Activated effector memory CD4-positive, alpha-beta T cell treated with Interleukin-2 at 50 U/mL for 16 hours (primary cell): ENCODE measurements at places on chromosomes 2 and 18.

DNA sequence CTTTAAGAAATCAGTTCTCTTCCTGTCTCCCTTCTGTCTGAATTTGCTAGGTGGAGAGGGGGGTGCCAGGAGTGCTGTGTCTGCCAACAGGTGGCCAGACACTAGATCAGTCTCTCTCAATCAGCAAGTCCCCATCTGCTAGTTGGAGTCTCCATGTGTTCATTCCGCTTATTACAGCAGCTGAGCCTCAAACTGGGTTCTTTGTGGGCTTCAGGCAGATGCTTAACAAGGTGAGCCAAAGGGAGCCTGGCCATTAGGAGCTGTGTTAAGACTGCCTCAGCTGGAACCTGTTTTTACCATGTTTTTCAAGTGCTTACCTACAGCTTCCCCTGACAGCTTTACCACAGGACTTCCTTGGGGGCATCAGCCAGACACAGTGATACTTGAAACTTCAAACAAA is 401.9 kb downstream of the LRP1B start:
- DNase-seq: no peak

DNA sequence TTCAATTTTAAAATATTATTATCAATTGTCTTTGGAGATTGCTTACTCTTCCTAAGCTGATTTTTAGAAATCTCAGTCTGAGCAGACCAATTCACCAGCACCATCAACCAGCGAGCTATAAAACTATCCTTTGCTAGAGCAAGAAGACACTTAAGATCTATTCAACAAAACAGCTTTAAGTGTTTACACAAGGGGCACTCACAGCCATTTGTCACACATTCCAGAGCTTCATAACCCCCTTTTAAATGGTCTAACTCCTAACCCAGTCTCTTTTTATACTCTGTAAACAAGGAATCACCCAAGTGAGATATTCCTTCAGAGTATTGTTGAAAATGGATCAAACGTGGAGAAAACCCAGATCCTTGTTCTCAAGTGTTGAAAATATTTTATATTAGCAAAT is 1294.1 kb upstream of the CHAC2 start:
- DNase-seq: no peak

DNA sequence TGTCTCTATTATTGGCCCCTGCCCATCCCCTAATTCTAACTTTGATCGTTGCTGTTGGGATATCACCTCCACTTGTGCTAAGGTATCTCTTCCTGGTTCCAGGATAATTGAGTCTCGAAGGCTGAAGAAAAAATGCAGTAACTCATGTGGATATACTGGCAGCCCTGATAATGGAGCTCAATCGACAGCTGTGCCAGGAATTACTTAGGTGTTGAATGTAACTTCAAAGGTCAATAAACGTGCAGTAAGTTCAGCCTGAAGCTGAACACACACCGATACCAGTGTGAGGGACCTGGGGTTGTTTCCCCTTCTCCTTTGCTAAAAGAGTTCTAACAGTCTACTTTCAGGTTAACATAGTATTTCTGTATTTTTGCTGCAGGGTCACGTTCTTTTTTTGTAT is 11.9 kb upstream of the REG3G start:
- no peak for DNase-seq

GRCh38 chr18:79385708-79386341 is 9.9 kb upstream of the NFATC1 start:
- DNase-seq: no peak

DNA sequence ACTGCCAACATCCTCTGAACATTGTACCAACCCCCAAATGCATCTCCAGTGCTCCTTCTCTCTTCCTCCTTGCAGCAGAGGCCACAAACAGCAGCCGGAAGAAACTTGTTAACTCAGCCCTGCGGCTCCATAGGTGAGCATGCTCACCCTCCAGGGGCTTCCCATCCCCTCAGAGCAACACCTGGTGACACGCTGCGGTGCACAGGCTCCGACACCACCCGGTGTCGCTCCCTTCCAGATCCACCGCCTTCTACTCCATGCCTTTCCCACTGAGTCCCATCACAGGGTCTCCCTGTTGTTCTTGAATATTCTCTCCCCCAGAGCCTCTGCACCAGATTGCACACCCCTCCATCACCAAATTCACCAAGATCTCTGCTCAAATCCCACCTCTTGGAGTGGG is 171.5 kb upstream of the FHL2 start:
- DNase-seq: no peak

GRCh38 chr2:71503837-71504236 is 50.5 kb downstream of the DYSF start:
- no peak for DNase-seq

DNA sequence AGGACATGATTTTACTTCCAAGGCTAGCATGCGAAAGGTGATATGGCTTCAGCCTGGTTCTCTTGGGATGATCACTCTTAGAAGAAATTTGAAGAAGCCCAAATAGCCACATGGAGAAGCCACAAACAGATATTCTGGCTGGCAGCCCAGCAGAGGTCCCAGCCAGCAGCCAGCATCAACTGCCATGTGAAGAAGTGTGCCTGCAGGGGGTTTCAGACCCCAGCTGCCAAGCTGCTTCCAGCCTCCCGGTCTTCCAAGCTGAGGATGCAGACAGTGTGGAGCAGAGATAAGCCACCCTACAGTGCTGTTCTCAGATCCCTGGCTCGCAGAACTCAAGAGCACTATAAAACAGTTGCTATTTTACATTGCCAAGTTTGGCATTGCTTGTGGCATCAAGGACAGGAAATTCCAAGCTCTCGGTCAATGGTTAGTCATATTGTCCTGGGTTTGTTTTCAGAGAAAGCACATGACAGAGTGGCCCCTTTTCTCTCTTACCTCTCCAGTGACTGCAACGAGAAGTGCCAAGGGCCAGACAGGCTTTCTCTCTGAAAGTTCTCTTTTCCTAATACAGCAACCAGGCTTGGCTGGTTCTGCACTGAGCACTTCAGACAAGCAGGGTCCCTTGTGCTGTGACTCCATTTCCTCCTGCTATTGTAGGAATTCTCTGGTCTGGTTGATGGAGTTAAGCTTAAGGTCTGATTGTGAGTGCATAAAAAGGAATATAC is 223.7 kb downstream of the ANKRD30B start:
- no peak for DNase-seq

GRCh38 chr18:25830787-25831186 is 259.6 kb downstream of the SS18 start:
- no peak for DNase-seq

GRCh38 chr2:54386585-54386984 is 69.5 kb upstream of the SPTBN1 start:
- no peak for DNase-seq

- DNase-seq: no peak
Measured at GRCh38 chr2:25570161-25570845, 103.1 kb downstream of the DTNB start.
